Kasumi-1 (cell line): ENCODE measurements at places on chromosomes 1 and 21.

GRCh38 chr1:89363196-89363595 lies 663 bp upstream of the GBP6 start:
- no peak for DNase-seq

GRCh38 chr1:166703726-166704462 lies 135.4 kb upstream of the POGK start:
- peak; percentile 23 for DNase-seq

DNA sequence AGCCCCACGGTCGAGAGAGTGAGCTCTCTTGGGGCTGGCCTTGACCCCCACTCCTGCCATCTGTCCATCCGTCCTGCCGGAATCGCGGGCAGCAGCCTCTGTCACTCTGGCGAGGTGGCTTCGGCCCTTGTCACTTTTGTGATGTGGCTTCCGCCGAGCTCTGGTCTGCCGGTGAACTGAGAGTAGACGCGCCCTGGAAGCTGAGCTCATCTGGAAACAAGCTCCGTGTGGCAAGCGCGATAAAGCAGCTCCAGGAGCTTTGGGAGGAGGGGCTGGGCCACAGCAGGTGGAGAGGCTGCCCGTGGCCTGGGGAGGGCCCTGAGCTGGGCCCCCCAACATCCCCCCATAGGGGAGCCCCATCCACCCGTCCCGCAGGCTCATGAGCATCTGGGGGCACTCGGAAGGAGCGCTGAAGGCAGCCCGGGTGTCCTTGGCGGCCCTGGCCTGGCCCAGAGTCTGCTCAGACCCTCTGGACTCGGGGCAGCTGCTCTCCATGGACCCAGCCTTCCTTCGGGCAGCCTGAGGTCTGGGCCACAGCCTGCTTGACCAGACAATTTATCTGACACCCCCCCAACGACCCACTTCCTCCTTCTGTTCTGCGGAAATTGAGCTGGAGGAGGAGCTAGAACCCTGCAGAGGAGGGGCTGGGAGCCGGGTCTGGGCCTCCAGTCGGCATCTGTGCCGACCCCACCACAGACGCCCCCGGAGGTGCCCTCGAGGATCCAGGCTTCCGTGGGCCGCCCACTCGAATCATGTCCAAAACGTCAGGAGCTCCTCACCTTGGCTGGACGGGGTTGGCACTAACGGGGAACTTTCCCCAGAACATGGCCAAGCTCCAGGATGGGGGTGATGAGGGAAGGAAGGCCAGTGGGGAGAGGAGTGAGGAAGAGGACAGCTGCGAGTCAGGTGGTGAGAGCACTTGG lies 59.1 kb downstream of the SLC19A1 start:
- peak; percentile 56 for DNase-seq

DNA sequence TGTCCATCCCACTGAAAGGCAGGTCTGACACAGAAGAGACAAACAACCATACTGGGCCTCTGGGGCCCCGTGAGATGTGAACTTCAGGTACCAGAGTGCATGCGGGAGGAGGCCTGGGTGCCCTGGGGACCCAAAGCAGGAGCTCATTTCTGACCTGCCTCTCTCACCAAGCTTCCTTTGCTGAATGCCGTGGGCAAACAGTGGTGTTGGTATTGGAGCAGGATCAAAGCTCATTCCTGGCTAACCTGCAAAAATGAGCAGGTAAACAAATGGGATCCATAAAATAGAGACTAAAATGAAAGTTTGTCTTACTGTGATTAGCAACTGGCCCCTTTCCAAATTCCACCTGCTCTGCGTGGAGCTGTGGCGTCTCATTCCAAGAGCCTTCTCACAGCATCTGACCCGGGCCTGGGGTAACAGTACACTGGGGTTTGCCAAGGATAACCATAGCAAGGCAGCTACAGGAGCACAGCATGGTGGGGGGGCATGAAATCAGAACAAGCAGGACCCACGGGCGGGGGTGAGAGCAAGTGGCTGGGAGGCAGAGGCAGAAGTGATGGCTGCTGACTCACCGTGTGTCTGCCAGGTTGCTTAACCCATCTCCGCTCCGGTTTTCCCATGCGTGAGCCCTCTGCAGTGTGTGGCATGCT lies 103.6 kb downstream of the KIF26B start:
- no peak for DNase-seq

DNA sequence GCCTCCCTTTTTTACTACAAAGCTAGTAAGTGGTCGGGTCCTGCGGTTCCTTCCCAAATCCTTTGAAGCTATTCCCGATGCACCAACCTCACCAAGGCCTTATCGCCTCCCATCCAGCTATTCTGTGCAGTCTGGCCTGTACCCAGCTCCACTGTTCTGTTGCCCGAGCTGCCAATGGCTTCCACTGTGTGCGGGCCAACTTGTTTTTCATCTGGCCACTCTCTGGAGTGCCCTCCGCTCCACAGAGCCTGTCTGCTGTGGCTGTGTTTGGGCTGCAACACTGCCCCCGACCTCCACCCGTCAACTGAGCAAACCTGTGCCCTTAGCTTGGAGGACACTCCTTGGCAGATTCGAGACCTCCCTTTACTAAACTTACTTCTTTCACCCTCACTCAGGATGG lies 125.0 kb downstream of the KIAA0319L start:
- DNase-seq, result no peak

GRCh38 chr21:29650523-29651022 lies 289.2 kb downstream of the GRIK1 start:
- no peak for DNase-seq

GRCh38 chr1:117481410-117481809 lies 114.2 kb downstream of the MAN1A2 start:
- no peak for DNase-seq

DNA sequence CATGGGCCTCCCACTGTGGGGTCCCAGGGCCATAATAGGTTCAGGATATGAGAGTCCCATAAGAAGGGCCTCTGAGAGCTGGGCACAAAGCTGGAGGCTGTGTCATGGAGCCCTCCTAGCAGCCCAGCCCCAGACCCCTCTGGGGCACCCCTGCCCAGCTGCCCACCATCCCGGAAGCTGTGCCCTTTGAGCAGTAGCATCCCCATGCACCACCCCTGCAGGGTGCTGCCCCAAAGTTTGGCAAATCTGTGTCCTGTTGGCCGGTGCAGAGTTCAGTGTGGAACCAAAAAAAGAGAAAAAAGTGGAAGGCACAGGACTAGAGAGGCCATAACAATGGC lies 17.6 kb downstream of the TNNT2 start:
- DNase-seq, result no peak

DNA sequence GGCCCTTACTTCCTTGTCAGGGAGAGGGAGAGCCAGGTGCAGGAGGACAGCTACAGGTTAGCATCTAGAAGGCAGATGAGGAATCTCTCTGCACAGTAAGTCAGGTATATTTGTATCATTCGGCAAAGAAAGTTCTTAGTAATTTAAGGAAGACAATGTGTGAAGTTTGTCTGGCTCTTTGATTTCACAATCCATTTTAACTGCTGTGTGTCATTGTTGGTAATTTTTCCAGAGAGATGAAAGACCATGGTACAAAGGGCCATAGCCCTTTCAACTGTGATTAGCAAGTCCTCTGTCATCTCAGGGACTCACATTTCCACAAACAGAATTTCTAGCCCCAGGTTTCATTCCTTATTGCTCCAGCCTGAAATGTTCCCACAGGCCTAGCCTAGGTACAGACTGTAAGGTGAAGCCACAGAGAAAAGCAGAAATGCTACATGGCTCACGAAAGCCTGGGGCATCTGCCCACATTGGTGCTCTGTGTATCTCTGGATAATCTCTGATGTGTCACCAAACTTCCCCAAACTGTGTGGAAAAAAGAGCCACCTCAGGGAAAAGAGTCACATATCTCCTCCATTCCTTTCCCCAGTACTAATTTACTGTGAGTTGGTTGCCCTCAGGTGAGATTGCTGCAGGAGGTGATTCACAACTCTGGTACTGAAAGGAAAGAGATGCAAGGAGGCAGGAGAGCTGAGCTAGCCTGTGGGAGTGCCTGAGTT lies 70.6 kb downstream of the SYT6 start:
- DNase-seq, result no peak

GRCh38 chr1:27643600-27644368 lies 8.8 kb upstream of the FGR start:
- DNase-seq, result peak; percentile 74

DNA sequence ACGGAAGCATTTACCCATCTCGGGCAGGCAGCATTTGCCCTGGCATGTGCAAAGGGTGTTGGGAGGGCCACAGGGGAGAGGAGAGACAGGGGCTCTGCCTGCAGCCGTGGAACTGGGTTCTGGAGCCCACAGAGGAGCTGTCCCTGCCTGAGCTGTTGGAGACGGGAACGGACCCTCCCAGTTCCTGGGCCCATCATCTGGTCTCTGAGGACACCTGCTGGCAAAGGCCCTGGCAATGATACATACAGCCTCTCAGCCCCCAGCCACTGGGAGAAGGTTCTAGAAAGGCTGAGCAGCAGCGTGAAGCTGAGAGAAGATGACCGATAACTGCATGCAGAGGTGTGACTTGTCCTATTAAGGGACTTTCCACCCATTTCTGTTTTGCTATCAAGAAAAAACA lies 31.4 kb downstream of the FAAP20 start:
- DNase-seq, result peak; percentile 57

DNA sequence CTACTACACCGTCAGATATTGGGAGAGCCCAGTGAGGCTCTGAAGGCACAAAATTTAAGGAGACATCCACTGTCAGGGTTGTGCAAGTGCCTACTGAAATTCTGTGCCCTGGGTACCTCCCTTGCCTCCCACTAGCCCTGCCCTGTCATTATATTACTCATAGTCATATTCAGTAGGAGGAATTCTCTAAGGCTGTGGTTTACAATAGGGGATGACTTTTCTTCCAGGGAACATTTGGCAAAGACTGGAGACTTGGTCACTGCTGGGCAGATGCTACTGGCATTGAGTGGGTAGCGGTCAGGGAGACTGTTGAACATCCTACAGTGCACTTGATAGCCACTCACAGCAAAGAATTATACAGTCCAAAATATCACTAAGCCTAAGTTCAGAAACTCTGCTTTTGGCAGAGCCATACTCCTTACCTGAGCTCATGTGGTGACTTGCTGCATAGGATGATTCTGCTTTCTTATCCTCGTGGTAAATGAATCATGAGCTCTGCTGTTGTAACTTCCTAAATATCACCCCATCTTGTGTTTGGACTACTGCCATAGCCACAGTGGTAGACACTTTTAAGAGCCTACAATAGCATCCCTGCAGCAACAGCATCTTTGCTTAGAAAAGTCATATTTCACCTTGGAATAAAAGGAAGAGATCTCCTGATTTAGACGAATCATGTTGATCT lies 563.4 kb upstream of the PLXNA2 start:
- DNase-seq, result no peak

DNA sequence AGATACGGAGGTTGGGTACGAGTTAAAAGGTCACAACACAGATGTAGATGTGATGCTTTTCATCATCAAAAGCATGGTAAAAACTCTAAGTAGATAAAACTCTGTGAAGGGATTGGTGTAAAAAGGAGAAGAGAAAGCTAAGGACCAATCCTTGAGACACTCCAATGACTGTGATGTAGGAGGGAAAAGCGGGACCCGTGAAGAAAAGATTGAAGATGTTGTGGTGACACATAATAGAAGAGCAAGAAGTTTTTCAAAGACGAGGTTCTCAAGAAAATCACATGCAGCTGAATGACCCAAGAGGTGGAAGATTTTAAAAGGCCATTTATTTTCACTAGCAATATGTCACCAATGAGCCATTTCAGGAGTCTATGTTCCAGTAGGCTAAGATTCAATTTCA lies 179.5 kb downstream of the MRPL39 start:
- DNase-seq, result no peak
